MCF 10A (cell line): ENCODE measurements at places on chromosomes 12 and 14.

- DNase-seq: peak; percentile 44
Observed at GRCh38 chr12:65430571-65431306, 152.3 kb downstream of the MSRB3 start.

GRCh38 chr12:45731190-45731775 is 1.8 kb downstream of the ARID2 start:
- DNase-seq: peak; percentile 36

- DNase-seq: peak; percentile 88
Observed at GRCh38 chr12:50220363-50220995, 53.3 kb upstream of the CERS5 start.

GRCh38 chr12:93460902-93461301 is 6.4 kb upstream of the MRPL42 start:
- no peak for DNase-seq

DNA sequence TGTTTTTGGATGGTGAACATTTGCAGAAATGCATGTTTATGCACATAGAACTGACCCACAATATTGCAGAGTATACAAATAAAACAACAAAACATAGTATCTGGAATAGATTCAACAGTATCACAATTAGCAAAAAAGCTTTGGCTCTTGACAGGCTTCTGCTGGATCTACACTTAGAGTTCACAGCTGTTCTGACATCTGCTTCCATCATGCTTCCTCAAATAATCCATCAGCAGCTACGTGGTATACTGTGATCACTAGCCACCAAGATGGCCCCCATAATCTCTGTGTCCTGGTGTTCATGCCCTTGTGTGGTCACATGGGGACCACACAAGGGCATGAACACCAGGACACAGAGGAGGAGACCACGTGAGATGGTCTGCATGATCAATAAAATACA is 166.6 kb upstream of the CCDC198 start:
- no peak for DNase-seq

DNA sequence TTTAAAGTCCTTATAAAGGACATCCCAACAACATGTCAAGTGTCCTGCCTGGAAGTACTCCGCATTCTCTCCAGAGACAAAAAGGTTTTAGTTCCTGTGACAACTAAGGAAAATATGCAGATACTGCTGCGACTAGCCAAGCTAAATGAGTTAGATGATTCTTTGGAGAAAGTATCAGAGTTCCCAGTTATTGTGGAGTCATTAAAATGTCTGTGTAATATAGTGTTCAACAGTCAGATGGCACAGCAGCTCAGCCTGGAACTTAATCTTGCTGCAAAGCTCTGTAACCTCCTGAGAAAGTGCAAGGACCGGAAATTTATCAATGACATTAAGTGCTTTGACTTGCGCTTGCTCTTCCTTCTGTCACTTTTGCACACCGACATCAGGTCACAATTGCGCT is 40.2 kb downstream of the RIC8B start:
- no peak for DNase-seq

DNA sequence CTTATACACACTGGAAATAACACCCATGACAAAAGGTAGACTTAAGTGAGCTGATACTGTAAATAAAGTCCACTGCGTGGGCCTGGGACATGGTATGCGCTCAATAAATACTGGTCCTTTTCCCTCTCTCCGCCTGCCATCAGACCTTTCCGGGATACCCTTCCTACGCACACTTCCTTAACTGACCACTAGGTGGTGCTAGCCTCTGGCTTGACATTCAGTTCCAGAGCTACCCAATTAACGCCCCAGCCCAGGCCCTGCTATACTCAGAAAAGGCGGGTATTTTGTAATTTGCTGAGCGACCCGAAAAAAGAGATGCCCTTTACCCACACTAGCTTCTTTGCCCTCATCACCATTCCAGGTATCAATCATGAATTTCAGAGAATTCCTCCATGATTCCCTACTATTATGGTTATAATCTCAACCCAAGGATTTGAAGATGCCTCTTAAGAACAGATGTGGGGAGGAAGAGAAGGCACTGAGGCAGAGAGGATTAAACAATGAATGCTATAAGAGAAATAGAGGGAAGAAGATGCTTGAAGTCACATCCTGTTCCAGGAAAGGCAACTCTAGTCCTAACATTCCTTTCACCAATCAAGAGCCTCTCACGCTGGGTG is 3.9 kb upstream of the LRP1 start:
- peak; percentile 85 for DNase-seq

GRCh38 chr12:104520242-104520900 is 63.6 kb downstream of the CHST11 start:
- DNase-seq: peak; percentile 15

DNA sequence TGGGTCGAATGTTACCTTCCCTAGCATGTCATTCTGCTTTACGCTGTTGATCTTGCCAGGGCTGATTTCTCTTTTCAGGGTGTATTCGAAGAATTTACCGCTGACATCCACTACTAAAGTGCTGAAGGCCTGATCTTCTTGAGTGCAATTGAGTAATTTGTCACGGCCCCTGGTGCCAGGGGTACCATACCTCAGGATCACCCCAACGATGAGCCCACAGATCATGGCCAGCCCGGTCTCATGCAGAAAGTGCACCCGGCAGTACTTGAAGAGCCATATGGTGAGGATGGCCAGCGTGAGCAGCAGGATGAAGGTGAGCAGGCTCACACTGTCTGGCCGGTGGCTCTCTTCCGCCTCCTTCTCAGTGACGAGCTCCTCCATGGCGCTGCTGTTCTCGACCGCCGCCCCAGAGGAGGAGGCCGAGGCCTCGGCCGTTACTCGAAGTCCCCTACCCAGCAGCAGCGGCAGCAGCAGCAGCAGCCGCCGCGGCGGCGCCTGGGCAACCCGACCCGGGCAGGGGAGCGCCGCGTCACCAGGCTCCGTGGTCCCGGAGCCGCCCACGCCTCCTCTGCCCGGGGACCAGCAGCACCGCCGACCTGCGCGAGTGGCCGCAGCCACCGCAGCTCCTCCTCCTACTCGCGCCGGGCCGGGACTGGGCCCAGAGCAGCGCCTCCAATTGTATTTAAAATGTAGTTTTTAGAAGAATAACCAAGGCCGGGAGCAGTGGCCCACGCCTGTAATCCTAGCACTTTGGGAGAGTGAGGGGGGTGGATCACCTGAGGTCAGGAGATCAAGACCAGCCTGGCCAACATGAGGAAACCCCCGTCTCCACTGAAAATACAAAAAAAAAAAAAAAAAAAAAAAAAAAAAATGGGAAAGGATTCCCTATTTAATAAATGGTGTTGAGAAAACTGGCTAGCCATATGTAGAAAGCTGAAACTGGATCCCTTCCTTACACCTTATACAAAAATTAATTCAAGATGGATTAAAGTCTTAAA is 58.5 kb upstream of the TMPO start:
- no peak for DNase-seq

DNA sequence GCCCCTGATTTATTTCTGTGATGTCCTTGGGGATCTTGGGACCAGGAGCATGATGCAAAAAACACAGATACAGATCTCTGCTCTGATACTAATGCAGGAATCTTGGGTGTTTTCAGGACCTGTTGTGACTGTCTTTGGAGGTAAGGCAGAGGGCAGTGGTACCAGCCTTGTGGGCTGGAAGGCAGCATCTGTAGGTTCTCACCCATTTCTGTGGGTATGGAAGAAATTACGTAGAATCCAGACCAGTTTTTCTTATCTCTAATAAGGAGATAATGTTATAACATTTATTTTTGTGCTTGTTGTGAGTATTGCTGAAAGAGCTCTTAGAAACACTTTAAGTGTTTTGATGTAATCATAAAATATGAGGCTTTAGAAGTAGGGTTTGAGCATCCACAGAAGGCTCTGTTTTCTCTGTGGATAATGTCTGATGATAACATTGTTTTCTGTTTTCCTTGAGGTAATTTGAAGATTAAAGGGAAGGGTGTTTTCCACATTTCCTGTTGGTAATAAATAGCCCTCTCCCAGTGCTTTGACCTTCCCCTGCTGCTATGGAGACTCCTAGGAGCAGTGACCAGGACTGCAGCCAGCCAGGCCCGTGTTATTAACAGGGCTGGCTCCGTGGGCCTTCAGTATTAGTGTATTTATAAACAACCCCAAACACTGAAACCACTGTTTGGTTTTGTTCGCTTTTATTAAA is 9.4 kb upstream of the DCP1B start:
- no peak for DNase-seq

- no peak for DNase-seq
Observed at GRCh38 chr14:100147181-100147631, 12.2 kb downstream of the DEGS2 start.

DNA sequence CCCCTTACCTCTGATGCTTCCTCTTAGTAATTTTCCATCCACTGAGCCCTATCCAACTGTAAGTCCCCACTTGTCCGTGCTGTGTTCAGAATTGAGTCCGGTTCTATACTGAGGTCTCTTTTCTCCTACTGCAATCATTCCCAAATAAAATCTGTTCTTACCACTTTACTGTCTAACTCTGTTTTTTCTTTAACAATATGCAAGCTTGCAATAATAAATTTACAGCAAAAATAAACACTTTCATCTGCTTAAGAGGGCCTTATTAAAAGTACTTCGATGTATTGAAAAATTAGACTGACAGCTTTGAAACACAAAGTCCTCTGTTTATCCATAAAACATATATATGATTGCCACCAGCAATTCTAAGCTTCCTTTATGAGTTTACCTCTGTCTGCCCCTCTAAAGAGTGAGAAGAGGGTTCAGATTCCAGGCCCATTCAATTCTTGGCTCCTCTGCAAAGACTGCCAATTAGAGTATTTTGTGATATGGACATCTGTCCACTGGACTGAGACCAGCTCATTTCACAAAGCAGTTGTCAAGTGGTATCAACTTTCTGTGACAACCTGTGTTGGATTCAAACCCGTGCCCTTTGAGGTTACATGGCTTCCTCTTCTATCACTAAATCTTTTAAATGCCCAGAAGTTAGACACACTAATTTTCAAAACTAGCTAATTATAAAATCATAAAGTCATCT is 39.9 kb upstream of the G2E3 start:
- no peak for DNase-seq

- DNase-seq: no peak
Observed at GRCh38 chr12:65956056-65956738, 131.9 kb downstream of the HMGA2 start.

- DNase-seq: no peak
Observed at GRCh38 chr12:111283966-111284365, 84.9 kb downstream of the PHETA1 start.

DNA sequence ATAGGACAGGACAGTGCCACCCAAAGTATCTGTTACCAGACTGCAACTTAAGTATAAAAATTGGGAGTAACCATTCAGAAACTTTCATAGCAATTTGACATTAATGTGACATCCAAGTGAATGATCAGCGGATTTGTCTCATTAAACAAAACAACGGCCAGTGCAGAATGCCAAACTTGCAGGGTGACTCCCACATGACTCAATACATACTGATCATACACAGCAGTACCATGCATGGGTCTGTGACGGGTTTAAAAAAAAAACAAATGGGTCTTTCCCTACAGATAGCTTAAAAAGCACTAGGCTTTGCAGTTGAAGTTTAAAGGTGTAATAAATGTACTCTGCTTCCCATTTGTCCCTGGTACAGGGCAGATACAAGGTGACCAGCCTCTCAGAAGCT is 116.6 kb downstream of the SLC35F4 start:
- peak; percentile 68 for DNase-seq

- DNase-seq: no peak
Observed at GRCh38 chr12:125296701-125297100, 231.5 kb downstream of the AACS start.

GRCh38 chr12:1934068-1934467 is 15.6 kb upstream of the CACNA2D4 start:
- no peak for DNase-seq

DNA sequence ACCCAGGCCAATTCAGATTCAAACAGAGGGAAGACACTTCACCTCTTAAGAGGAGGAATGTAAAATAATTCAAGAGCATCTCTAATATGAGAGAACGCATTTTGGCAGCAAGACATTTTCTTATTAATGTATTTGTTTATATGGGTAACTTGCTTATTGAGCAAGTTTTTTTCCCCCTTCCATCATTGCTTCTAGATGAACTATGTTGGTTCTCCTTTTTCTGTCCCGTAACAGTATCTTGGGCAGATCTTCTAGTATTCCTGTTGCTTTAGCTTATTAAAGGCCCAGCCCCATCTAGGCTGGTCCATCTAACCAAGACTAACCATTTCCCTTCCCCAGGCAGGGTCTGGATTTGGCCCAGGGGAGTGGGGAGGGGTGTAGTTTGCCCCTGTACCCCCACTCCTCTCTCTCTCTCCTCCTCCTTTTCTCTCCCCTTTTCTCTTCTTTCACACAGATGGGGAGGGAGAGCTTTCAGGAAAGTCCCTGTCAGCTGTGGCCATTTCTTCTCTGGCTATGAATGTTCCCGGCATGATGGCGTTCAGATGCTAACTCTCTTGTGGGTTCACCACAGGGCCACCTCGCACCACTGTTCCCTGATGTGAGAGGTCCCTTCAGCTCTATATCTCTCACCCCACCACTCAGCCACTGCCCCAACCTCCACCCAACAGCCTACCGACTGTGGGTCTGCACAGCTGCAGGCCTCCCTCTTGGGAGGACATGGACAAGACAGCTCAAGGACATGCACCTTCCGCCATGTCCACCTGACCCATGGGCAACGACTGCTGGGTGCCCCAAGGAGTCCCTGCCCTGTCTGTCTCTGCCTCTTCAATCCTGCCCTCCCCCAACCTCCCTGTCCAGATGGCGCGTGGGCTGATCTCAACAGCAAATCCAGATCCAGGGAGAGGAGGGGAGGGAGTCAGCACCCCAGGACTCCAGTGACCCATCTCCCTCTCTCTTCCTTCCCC is 15.8 kb upstream of the RPS6KL1 start:
- no peak for DNase-seq

DNA sequence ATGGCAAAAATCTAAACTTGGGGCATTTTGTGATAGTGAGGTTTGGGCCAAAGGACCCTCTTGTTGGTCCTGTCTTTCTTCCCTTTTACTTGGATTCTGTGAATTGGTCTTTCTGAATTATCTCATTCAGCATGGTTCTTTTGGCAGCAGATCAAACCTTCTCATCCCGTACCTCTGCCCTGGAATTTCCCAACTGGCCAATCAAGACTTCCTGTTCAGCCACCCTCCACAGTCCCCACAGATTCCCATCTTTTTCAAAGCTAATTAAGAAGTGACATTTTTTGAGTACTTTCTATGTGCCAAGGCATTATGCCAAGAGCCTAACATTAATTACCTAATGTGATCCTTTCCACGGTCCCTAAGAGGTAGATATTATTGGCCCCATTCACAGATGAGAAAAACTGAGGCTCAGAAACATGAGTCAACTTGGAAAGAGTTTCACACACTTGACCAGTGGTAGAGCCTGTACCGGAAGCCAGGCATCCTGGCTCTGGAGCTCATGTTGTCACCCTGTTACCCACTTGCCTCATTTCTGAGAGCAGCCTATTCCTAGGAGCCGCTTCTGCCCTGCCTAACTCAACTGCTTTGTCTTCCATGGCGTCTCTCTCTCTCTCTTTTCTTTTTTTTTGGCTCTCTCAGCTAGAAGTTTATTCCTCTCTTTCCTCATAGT is 135.9 kb downstream of the C12orf75 start:
- DNase-seq: no peak
